ENCODE measurements at places on chromosomes 2 and 18. TPM values are rescaled to one million over a fixed set of nuclear protein-coding genes. Genes with fewer than 3 reads are reported as not detected.

Gene RBKS
- 3.2 TPM for total RNA-seq

Gene STON1
- total RNA-seq: 81.0 TPM

Gene FAM237A
- not detected for total RNA-seq

Gene TNFRSF11A
- 3.9 TPM for total RNA-seq

Gene SCYGR4
- not detected for total RNA-seq

Gene LHCGR
- 8.3 TPM for total RNA-seq

Measured in camera-type eye (tissue), 1 donor.